ENCODE measurements at places on chromosomes 1 and 21.
A peak's percentile ranks its signal among the peaks of the same experiment; 100 is the strongest.

DNA sequence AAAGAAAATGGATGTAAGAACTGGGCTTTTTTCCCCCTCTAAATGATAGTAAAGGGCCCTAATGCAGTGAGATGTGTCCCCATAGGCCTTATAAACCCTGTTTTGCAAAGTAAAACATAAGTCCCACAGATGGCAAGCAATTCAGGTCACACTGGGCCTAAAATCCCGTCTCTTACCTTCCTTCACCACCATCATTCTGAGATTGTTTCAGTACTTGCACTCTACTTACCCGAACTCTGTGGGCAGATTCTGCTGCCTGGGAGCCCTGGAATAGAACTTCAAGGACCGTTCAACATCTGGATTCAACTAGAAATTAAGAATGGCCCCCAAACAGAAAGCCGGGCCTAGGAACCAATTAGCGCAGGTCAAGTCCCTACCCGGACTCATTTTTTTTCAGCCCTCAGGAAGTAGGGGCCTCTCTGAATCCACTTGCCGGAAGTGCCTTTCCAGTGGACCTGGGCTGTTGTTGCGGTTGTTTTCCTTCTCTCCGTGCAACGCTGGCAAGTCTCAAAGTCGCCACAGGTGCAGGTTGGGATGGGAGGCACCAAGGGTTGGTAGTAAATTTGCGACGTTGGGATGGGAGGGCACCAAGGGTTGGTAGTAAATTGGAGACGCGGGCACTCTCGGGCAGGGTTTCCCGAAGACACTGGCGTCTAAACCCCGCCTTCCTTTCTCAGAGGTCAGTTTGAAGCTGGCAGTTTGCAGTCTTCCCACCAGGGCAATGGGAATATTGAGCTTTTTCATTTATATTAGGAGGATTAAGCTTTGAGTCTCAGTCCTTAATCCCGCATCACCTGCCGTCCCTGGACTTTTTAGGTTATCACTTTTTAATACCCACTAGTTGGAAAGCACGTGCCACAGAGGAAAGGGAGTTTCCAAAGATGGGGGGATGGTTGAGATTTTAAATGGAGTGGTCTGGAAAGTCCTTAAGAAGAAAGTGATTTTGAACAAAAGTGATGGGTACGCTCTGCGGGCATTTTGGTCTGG, at the start of gene TMEM69:
TMEM69 (plus strand) TSS at position 428 of the 987 bp plus-strand sequence. CDS start 2,888 bp downstream, outside the sequence.
- DNase-seq, result peak; percentile 86

GRCh38 chr1:233480198-233480597, 133.7 kb upstream of the KCNK1 start:
- DNase-seq, result no peak

DNA sequence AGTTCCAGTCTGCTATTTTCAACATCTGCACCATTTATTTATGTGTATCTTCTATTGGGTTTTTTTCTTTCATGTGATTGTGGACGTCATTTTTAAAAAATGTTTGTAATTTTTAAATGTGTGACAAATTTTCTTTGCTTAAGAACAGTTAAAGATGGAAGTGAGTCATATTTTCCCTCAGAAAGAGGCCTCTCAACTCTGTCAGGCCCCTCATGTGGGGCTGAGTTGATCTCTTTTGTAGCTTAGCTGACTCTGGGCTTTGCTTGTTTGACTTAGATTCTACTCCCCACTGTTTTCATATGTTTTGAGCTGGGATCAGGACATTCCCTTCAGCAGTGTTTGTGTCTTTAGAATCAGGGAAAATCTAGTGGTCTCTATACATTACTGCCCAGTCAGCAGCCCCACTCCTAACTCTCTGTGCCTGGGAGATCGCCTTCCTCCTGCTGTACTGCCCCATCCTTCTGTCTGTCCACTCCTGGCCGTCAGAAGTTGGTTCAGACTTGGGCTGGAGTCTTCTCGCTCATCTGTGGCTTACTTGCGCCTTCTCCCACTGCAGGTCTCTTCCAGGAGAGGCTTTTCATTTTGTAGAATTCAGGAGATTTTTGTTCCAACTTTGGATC, 137.4 kb downstream of the DYRK1A start:
- peak; percentile 53 for DNase-seq

DNA sequence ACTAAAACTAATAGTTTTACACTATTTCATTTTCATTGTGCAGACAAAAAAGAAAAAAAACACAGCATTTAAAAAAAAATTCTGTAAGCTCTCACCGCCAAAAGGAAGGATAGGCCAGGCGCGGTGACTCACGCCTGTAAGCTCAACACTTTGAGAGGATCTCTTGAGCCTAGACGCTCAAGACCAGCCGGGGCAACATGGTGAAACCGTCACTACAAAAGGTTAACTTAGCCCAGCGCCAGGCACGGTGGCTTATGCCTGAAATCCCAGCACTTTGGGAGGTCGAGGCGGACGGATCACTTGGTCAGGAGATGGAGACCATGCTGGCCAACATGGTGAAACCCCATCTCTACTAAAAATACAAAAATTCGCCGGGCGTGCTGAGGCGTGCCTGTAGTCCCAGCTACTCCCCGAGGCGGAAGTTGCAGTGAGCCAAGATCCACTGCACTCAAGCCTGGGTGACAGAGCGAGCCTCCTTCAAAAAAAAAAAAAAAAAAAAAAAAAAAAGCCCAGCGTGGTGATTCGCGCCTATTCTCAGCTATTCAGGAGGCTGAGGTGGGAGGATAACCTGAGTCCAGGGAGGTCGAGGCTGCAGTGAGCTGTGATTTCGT, 14.3 kb upstream of the SPEN start:
- no peak for DNase-seq

DNA sequence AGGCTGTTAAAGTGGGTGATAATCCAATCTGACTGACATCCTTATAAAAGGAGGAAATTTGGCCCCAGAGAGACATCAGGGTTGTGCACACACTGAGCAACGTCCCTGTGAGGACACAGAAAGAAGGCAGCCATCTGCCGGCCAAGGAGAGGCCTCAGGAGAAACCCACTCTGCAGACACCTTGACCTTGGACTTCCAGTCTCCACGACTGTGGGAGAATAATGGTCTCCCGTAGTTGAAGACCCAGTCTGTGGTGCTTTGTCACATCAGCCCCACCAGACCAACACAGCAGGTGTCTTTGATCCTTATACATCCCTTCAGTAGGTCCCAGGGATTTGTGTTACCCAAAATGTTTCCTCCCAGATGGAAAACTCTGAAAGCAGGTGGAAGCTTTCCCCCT, 4.2 kb upstream of the DNAJC28 start:
- no peak for DNase-seq

- no peak for DNase-seq
Measured at GRCh38 chr21:34615487-34615814, 538 bp upstream of the RCAN1 start.

DNA sequence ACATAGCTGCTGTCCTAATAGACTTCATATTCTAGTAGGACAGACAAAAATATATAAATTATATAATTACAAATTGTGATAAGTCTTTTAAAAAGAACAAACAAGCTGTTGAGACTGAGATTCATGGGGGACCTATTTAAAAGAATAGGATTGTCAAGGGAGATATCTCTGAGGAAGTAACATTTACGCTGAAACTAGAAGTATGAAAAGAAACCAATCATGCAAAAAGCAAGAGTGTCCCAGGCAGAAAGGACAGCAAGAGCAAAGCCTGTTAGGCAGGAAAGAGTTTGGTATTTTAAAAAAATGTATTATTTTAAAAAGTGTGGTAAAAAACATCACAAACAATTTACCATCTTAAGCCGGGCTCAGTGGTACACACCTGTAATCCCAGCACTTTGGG, 9.1 kb upstream of the METTL13 start:
- DNase-seq, result no peak

GRCh38 chr1:52549267-52549666, 3.6 kb downstream of the TUT4 start:
- no peak for DNase-seq

- no peak for DNase-seq
Measured at GRCh38 chr1:77948841-77949424, 29.9 kb downstream of the FUBP1 start.

DNA sequence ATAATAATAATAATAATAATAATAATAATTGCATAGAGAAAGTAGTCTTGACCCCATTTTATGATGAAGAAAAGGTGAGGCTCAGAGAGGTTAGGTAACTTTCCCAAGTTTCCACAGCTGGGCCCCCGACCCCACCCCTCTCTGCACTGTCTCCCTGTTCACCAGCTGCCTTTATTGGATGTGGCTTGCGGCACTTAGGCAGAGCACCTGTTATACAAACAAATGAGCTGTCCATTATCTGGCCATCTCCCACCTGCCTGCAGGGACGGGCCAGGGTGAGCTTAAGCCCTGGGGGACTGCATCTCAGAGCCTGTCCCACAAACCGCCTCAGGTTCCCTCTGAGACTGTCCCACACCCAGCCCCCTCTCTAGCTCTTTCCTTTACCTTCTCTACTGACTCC, 10.1 kb upstream of the EFNA1 start:
- no peak for DNase-seq

- DNase-seq, result no peak
Measured at GRCh38 chr1:90821152-90821787, 104.2 kb upstream of the BARHL2 start.

DNA sequence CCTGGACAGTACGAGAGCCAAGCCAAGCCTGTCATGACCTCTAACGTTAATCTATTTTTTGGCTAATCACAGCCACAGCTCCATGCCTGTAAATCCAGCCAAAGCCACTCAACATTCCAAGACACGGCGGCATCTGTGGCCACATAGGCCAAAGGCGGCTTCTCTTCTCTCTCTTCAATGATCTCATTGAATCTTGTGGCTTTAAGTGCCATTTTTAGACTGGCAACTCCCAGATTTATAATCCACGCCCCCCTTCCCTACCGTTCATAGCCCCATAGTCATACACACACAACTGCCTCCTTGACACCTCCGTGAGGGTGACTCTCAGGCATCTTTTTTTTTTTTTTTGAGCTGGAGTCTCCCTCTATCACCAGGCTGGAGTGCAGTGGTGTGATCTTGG, 5.7 kb upstream of the SELENON start:
- DNase-seq, result no peak

GRCh38 chr1:54285815-54286345, 85.9 kb downstream of the MRPL37 start:
- DNase-seq, result no peak

DNA sequence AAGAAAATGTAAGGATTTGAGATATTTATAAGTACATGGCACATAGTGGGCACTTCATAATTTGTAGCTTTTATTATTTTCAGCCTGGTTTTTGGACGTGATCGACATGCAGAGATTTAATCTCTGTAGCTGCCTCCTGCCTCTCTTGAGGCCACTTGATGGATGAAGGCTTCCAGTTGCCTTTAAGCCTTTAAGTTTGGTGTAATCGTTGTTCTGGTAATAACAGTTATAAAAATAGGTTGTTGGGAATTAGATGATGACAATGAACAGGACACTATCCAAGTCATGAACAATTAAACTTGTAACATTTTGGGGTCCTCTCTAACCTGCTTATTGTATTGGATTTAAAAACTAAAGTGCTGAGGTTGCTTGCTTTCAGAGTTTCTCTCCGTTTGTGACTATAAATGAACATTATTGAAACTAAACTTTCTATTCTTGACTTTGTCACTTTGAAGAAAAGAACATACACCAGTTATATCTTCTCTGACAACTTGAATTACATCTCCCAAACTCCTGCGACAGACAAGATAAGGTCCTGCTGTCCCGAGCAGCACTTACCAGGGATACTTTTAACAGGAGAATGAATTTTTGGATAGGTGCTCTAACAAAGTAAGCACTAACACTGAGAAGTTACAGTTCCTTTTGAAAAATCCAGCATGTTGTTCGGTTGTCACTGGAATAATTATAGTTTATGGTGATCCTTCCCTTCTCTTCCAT, 295.0 kb downstream of the NFIA start:
- no peak for DNase-seq

- peak; percentile 36 for DNase-seq
Measured at GRCh38 chr1:91809317-91809716, 76.6 kb downstream of the TGFBR3 start.

GRCh38 chr1:109370712-109371340, 26.9 kb downstream of the SORT1 start:
- peak; percentile 85 for DNase-seq

DNA sequence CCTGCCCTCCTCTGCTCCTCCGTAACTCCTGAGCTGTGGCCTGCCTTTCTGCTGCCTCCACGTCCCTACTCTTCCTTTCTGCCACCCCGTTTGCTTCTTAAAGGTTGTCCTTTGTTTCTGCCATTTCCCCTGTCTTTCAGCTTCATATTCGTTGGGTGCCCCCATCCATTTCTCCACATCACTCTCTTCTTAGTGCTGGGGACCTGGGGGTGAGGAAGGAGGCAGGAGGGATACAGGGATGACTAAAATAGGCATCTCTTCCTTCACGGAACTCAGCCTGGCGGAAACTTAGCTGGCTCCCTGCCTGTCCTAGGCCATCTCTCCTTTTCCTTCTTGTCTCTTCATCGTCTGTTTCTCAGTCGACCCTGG, 67.0 kb upstream of the CD1D start:
- no peak for DNase-seq

GRCh38 chr1:161836018-161836417, 69.9 kb downstream of the ATF6 start:
- DNase-seq, result no peak

- DNase-seq, result no peak
Measured at GRCh38 chr1:93219443-93219842, 38.9 kb downstream of the CCDC18 start.

- DNase-seq, result no peak
Measured at GRCh38 chr1:234775477-234776246, 165.7 kb upstream of the IRF2BP2 start.

DNA sequence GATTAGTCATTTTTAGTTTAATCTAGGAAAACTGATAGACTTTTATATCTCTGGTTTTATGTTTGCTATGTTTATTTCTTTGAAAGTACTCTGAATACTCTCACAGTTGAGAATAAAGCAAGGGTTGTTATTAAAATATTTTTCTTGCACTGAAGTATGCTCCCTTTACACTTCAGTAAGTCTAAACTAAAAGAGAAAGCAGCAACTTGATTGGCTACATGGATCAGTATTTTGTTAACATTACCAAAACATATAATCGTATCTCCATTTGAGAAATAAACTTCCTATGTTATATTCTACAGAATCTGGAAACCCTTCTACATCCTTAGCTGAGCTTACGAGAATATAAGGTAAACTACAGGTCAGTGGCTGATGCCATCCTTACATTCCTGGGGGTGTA, 149.5 kb upstream of the HP1BP3 start:
- DNase-seq, result no peak

GRCh38 chr1:29964718-29965533, 728.6 kb downstream of the PTPRU start:
- DNase-seq, result no peak

- DNase-seq, result no peak
Measured at GRCh38 chr1:25560001-25560400, 16.6 kb downstream of the LDLRAP1 start.

DNA sequence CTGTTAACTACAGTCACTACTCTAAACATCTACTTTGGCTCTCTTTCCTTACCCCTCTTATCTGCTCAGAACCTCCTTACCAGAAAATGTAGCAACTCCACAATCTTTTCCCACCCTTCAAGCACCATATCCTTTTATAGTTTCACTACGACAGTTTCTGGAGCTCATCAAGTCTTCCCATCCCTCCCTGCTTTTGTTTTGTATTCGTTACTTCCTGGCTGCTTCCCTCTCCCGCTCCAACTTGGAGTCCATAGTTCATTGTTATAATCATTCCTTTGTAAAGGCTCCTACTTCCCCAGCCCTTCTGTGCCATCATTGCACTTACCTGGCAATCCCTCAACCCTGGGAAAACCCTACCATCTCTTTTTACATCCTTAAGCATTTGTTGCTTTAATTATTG, 18.0 kb downstream of the MPZL1 start:
- no peak for DNase-seq

Measured in HS-5 (cell line).